Right lobe of liver (tissue), 6 donors: ENCODE measurements at places on chromosomes 13 and 19. TPM values are rescaled to one million over a fixed set of nuclear protein-coding genes. Genes with fewer than 3 reads are reported as not detected.

DNA sequence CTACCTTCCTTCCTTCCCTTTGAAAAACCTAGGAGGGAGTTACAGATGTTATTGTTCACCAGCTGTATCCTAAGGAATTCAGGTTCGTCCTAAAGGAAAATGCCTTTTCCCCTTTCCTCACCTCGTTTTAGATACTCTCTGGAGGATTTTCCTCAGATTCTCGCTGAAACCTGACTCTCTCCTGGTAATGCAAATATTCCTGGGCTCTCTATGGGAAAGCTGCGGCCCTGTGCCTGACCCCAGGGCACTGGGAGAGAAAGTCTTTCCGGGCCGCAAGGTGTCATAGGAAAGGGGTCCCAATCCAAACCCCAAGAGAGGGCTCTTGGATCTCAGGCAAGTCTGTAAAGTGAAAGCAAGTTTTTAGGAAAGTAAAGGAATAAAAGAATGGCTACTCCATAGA is 13.1 kb upstream of the OR1M1 start:
- DNase-seq, result no peak

- DNase-seq, result no peak
These were observed 180.6 kb upstream of the MIR17HG start for GRCh38 chr13:91166714-91167511.

DNA sequence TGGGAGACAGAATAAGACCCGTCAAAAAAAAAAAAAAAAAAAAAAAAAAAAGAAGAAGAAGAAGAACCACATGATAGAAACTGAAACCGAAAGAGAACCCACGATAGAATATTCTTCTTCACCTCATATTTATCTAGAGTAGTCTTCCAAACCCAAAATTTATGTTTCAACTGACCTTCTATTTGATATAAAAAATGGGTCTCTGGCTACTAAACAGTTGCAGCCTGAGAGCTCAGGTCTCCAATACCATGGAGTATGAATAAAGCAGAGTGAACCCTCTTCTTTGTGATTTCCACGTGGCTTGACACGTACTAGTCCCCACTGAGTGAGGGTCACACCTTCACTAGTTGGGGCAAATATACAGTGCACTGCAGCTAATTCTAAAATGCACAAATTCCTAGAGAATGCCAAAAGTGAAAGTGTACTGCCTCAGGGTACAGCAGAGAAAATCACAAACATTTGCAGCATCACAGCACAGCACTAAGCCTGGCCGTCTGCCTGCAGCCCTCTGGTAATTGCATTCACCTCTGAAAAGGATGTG is 30.8 kb upstream of the RFC3 start:
- no peak for DNase-seq

The HCN2 gene
- 0.12 TPM for total RNA-seq

DNA sequence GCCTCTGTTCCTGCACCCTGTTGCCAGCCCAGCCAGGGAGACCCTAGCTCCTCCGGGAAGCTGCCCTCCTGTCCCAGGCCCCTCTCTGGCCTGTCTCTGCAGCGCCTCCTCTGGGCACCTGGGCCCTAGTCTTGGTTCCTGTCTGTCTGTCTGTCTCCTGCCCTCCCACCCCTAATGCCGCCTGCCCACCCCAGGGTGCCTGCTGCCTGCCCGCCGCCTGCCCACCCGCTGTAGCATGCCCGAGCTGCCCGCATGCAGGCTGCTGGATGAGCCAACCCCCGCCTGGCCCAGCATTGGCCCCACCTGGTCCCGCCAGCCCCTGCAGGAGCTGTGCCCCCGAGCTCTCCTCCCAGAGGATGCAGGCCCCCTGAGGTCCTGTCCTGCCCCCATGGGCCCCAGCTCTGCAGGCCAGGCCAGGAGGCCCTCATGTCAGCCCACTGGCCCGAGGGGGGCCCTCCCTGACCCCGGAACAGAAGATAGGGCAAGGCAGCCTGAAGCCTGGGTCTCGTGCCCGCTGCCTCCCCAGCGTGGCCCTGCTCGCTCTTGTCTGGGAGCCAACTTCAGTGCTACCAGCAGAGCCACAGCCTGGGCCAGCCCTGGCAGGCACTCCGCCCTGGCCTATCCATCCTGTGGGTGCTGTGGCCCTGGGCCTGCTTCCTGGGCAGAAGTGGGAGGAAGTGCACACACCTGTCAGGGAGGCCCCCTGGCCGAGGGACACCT is 5.2 kb downstream of the MAP2K7 start:
- peak; percentile 48 for DNase-seq

DNA sequence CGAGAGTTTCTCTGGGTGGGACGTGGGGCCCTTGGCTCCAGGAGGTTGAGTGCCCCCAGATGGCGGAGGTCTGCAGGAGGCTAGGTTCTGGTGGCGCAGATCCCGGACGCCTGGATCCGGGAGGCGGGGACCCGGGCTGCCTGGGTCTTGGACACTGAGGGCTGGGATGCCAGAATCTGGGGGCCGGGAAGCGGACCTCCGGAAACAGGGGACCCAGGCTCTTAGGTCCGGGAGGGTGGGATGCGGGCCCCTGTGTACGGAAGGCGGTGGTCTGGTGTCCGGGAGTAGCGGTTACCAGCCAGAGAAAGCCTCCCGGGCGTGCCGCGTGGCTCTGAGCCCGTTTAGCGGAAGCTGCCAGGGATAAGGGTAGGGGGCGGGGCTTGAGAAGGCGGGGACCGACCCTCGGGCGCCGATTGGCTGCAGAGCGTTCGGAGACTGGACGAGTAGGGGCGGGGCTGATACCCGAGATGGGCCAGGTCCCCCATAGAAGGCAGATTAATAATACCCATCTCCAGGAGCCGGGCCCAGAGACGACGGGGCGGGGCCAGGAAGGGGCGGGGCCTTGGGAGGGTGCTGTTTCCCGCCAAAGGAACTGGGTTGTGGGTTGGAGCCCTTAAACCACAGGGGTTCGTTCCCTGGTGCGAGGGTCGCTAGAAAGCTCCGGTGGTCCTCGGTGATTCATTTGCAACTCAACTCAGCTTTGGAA is at the start of gene SLC1A5:
SLC1A5 (minus strand) TSS at position 333 of the 706 bp plus-strand sequence. CDS start 629 bp downstream, outside the sequence.
- DNase-seq, result peak; percentile 91

DNA sequence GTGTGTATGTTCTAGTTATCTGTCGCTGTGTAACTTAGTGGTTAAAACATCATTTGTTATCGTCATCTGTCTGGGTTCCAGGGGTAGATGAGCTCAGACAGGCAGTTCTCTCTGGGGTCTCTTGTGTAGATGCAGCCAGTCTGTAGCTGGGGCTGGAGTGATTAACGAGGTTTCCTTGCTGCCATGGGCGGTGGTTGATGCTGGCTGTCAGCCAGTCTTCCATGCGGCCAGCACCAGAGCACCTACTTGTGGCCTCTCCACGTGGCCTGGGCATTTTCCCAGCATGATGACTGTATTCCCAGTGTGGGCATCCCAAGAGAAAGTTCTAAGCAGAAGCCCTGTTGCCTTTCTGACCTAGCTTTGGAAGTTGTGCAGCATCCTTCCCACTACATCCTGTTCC is 10.7 kb downstream of the ERCC5 start:
- DNase-seq, result peak; percentile 60

GRCh38 chr13:48411841-48412531 is 927 bp downstream of the LPAR6 start:
- no peak for DNase-seq

- no peak for DNase-seq
These were observed 1.3 kb upstream of the SHANK1 start for GRCh38 chr19:50720921-50721381.

GRCh38 chr13:77325371-77325980 is 1.4 kb downstream of the MYCBP2 start:
- no peak for DNase-seq

DNA sequence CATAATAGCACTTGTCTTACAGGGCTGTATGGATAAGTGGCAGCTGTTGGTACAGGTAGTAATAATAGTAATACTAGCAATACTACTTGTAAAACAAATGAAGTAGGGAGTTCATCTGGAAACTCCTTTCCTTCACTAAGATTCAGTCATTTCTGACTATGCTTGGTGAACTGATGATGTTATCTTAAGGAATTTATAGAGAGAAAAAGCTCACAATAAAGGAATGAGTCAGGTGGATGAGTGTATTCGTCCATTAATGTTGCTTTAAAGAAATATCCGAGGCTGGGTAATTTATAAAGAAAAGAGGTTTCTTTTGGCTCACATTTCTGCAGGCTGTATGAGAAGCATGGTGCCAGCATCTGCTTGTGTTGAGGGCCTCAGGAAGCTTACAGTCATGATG is 477.3 kb downstream of the KLF12 start:
- no peak for DNase-seq

DNA sequence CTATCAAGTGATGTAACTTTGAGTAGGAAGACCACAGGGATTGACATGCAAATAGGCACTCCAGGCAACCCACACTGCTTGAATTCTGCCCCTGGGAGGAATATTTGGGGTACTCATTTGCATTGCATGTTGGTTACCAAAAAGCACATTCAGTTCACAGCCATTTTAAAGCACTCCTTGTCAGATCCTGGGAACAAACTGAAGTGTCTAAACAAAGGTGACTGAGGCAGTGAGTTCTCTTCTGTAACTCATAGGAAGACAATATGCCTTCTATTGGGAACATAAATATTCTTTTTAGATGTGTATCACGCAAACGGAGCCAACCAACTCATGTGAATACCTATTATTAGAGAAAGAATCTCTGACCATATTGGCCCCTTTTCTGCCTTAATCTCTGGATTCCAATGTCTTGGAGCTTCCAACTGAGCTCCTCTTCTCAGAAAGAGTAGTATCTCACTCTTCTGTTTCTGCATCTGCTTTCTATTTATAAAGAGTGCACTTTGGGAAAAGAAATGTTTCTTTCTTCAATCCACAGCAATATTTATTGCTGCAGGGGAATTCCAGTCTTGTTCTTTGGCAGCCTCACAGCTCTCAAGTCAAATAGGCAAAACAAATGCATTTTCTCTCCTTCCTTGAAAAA is 125.7 kb upstream of the NBEA start:
- DNase-seq, result no peak

The RXFP2 gene
- not detected for total RNA-seq

The TTYH1 gene
- 0.31 TPM for total RNA-seq

- no peak for DNase-seq
These were observed 202.2 kb upstream of the STARD13 start for GRCh38 chr13:33487575-33488243.

The ZNF729 gene
- not detected for total RNA-seq

DNA sequence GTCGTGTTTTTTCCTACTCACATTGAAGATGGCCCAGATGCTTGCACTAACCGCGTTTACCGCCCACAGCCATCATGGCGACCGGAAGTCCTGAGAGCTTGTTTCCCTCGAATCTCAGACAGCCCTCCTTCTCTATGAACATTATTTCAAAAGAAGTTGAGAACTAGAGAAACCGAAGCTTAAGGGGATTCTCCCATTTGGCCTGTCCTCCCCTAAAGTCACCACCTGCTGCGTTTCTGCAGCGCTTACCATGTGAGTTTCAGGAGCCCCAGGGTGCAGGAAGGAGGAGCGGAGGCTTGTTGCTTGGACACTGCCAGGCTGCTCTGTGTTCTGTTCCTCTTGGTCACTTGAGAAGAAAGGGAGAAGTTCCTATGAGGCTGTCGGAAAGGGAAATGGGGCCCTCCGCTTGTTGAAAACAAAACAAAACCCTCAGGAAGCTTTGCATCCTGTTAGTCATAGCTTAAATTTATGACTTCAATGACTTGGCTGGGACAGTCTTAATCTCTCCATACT is 6.2 kb downstream of the CARD8 start:
- DNase-seq, result peak; percentile 64

The SOHLH2 gene
- total RNA-seq, result not detected

DNA sequence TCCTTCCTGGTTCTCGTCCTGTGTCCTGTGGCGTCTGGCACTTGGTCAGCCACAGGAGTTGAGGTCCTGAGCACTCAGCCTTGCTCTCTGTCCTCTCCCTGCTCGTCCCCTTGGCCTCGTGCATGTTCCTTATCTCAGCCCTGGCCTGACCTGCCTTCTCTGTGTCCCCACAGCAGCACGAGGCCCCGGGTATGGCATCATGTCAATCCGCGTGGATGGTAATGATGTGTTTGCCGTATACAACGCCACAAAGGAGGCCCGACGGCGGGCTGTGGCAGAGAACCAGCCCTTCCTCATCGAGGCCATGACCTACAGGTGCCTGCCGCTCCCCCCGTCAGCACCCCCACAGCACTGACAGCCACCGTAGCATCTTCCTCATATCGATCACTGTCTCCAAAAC is 4.7 kb downstream of the B3GNT8 start:
- no peak for DNase-seq
